ENCODE measurements at places on chromosomes 2 and 18.

DNA sequence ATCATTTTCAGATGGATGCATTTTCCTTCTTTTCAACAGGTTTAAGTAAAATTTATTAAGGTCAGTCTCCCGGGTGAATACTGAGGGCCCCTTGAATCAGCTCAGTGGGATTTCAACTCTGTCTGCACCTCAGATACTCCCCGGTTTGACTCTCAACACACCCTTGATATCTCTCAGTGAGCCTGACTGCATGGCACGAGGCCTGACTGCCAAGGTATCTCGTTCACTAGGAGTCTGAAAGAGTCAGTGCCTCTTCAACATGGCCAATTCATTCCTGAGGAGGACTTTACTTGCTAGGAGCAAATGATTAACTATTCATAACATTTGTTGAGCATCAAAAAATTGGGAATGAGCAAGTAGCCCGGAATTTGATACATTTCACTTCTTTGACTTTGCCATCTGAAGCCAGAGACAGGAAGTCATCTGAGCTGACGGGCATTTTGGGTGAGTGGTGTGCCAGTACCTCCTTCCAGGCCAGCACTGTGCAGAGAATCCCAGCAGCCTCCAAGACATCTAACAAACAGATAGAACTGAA is 81.0 kb downstream of the VAPA start:
- no peak for DNase-seq

- DNase-seq: no peak
Measured at GRCh38 chr2:105859694-105859951, 114.9 kb downstream of the NCK2 start.

DNA sequence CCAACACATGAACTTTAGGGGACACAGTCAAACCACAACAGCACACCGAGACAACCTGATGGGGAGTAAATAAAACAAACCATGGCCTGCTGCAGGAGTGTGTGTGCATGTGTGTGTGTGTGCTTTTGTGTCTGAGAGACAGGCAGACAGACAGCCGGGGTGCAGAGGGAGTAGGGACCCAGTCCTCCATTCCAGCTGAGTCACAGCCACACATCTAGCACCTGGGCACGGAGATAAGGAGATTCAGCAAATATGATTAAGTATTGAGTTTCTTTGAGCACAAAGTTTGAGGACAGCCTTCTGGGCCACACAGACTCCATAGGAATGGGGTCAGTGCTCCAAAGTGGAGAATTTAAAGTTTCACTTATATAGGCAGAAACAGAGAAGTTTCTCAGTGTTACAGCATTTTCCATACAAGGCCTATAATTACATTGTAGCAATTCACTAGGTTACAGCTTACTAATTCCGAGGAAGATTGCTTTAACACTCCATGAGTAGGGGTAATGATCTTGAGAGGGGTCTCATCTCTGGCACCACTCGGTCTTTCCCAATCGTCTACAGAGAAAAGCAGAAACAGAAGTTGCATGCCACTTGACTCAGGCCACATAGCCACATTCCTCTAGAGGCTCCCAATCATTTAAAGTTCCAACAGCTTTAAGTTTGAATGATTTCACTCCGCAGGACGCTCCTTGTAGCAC is 30.8 kb upstream of the PRLH start:
- no peak for DNase-seq

DNA sequence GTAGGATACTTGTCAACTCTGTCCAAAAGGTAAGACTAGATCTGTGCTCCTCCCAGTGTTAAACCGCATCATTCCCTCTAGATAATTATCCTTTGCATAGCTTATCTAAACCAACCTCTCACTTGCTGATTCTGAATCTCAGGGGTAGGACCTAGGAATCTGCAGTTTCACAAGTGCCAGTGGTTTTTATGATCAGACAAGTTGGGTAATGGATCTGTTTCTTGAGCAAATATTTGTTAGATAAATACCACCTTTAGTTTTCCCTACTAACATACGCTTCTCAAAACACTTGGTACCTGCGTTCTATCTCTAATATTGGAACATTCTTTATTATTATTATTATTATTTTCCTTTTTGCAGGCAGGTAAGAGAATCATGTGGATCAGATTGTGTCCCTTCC is 439.9 kb downstream of the PTPRM start:
- no peak for DNase-seq

DNA sequence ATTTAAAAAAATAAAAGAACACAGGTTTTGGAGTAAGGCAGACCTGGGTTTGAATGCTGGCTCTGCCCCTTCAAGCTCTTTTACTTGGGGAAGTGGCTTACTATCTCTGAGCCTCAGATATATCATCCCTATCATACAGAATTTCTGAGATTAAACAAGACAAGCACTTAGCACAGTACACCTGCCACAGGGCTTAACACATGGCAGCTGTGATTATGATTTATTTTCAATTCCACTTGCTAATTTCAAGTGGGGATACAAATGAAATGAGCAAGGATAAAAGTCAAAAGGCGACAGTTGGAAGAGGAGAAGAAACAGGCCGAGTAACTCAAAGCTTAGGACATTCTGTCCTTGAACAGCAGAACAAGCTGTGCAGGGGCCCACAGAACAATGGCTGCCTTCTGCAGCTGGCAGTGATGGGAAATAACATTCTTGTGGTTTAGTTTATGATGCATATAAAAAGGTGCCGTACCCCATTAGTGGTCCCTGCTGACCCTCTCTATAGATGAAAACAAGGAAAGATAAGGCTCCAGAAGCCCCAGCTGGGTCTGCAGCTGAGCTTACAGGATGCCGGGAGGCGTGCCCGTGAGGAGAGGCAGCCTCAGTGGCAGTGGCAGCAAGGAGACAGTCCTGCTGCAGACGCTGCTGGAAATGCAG is 45.3 kb downstream of the KIF3C start:
- no peak for DNase-seq

DNA sequence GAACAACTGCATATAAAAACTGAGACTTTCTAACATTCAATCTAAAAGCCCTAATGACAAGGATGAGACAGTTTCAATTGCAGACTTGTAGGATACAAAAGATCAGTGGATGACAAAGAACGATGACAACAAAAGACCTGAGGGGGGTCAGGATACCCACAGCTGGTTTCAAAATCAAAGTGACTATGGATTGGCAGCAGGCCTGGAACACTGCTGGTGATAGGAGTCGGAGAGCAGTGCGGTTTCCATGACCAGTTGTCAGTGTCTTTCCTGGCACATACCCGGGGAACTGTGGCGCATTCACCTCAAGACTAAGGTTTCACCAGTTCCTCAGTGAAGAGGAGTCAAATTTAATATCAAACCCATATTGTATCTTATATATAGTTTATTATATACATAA is 42.0 kb downstream of the EHD3 start:
- no peak for DNase-seq

GRCh38 chr2:223051693-223052289 is at the start of gene KCNE4:
KCNE4 (plus strand) TSS chr2:223052190; CDS start chr2:223052831, 641 bp downstream.
- no peak for DNase-seq

GRCh38 chr18:70496353-70497294 is 207.8 kb downstream of the SOCS6 start:
- no peak for DNase-seq

- DNase-seq: no peak
Measured at GRCh38 chr18:47978141-47978540, 47.7 kb upstream of the SMAD2 start.

DNA sequence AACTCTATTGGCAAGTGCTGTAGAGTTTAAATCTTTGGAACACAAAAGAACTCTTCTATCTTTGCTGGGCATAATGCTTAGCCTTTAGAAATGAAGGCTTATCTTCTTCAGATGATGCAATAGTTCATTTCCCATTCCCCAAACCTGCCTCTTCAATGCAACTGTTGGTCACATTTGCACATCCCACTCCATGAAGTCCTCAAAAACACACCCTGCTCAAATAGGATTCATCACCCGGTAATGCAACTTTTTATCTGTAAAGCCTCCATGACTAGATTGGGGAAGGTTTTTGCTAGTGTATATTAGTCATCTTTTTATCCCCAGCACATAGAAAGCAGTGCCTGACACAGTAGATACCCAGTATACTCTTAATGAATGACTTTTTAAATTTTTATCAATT is 376.4 kb downstream of the RBM43 start:
- DNase-seq: no peak

DNA sequence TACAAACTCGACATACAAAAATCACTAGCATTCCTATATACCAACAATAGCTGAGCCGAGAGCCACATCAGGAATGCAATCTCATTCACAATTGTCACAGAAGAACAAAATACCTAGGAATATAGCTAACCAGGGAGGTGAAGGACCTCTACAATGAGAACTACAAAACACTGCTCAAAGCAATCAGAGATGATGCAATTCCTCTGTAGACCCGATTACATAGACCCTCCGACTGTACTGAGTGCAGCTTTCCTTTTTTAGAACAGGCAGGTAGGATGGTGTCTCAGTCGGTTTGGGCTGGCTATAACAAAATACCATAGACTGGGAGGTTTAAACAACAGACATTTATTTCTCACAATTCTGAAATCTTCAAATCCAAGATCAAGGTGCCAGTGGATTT is 139.5 kb upstream of the REV1 start:
- DNase-seq: no peak

DNA sequence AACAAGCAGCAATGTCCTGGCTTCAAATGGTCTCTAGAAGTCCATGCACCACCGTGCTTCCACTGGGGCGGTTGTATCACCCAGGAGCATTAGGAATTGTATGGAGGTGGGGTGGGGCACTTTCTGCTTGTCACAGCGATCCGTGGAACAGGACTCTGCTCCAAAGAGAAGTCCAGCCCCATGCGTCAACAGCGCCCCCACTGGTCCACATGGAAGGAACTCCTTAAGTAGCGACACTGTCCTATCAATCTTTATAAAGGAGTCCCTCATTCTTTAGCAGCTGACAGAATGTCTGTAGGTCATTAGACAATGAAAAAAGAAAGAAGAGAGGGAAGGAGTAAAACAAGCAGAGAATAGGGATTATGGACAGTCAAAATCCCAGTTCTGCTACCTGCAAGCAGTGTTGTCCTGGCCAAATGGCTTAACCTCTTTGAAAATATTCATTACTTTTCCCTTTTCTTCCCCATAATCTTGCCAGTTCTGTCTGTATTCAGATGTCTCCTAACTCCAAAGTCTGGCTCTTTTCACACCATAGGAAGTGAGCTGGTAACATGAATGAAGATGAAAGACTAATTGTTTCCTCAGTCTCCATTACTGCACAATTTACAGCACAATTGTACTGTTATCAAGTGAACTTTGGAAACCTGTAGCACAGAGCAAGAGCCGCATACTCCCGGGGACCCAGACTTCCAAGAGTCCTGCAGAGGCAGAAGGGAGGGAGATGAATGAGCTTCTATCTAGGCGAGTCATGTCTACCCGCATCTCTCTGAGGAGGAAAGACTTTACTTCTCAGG is 9.9 kb downstream of the NFE2L2 start:
- DNase-seq: no peak

DNA sequence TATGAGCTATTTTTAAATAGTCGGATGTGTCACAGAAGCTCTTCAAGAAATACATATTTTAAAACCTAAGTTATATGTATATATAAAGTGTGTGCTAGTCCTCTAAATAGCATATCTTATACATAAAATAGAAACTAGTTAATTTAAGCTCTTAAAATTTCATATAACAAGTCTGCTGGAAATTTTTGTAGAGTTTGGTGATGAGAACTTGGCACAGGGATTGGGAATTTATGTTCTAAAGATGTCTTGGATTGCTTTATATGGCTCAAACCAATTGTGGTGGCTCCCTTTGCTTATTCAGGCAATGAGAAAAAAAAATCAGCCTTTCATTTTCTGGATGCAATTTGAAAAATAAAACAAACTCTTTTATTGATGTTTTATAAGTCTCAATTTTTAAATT is 142.8 kb upstream of the KCNJ3 start:
- DNase-seq: no peak

DNA sequence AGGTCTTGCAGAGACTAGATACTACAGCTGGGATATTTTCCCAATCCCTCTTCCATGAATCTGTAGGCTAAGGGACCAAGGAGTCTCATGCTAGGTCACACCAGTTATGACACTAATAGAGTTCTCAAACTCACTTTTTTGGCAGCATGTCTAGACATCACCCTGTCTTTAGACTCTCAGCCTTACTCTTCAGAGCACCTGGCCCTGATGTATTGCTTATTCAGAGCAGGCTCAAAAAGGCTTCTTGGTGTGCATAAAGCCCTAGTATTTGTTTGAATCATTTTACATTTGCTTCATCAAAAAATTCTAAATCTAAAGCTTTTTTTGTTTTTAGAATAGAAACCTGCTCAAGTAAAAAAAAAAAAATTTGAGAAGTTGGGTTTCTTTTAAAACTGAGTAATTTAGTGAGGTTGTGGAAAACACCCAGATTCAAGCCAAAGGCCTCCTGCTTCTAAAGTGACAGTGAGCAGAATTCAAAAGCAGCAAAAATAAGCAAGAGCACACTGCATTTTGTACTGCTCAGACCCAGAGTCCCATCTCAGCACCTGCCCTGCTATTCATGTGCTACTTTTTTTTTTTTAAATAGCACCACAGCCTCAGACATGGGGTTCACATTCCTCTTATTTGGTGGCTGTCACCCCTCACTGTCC is 18.0 kb upstream of the DNAH6 start:
- no peak for DNase-seq

DNA sequence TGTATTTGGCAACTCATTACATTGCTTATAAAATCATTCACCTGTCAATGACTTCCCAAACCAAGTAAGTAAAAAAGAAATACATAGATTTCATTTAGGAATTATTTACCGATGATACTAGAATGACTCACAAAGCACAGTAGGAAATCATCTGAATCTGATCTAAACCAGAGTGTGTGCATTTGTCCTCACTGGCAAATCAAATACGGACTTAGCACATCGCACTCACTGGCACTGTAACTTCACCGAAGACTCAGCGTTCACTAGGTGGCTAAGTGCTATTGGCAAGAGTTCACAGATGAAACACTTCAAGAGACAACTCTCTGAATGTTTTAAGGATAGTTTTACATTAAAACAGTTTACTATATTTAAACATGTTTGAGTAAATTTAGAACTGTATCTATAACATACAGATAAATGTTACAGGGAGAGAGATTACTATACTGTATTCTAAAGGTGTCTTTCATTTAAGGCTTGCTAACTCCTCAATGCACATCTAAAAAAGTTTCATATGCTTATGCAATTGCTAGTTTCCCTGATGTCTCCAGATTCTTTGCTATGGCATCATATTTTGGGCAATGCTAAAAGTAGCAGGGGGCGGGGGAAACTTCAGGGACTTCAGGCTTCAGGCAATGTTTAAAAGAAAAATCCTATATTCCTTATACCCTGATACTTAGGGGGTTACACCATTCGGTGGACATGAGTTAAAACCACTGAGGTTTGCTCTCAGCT is 48.8 kb downstream of the STK39 start:
- DNase-seq: no peak
